ENCODE measurements at places on chromosomes 3 and 15. TPM values are rescaled to one million over a fixed set of nuclear protein-coding genes. Genes with fewer than 3 reads are reported as not detected.

BSN gene
- total RNA-seq: 1.8 TPM

- H3K4me3 ChIP-seq: no peak overlapping the region
- DNase-seq: no peak
- no peaks in the 10 kb centered on the region for H3K36me3 ChIP-seq
- no peaks in the 10 kb centered on the region for H3K27me3 ChIP-seq
Measured at GRCh38 chr3:150764967-150765366, 2.0 kb upstream of the SIAH2 start.

DNA sequence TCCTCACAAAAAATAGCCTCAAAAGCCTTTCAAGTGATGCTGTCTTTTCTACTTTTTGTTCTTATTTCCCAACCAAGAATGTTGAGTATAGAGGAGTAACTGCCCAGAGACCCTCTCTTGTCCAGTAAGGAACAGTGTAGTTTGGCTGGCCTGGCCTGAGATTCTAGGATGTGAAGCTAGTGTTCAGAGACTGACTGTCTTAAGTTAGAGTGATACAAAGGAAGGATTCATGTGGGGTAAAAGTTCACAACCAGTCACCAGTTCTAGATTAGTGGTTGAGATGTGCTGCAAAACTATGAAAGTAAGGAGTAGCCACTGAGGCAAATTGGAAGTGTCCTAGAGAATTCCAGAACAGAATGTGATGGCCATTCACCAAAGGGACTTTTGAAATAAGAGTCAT, 49.1 kb downstream of the RSRC1 start:
- no peak overlapping the region for H3K27ac ChIP-seq
- DNase-seq: no peak
- no peaks in the 10 kb centered on the region for H3K4me1 ChIP-seq
- H3K27me3 ChIP-seq: no peaks in the 10 kb centered on the region
- H3K4me3 ChIP-seq: no peak overlapping the region
- no peaks in the 10 kb centered on the region for H3K36me3 ChIP-seq

PCSK6 gene
- 28.6 TPM for total RNA-seq

CLEC3B gene
- total RNA-seq: 34.1 TPM

DNA sequence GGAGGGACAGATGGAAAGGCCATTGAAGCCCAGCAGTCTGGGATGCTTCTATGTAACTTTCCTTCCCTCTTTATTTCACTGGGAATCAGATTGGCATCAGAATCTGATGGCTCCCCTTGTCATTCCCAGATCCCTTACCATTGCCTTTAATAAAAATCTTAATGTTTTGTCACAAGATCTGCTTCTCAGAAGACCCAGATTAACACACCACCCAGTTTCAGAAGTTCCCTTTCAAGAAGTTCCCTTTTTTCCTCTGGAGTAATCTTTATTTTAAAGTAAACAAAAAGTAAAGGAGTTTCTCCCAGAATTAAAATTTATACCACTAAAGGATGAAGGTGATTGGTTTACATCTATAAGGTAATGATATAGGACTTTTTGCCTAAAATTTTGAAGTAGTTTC, 76.4 kb downstream of the UBR1 start:
- H3K27me3 ChIP-seq: no peaks in the 10 kb centered on the region
- no peaks in the 10 kb centered on the region for H3K4me1 ChIP-seq
- no peak for DNase-seq
- no peak overlapping the region for H3K27ac ChIP-seq
- H3K36me3 ChIP-seq: peaks cover 20% of the 10 kb centered on the region

PDIA5 gene
- total RNA-seq: 50.7 TPM

- H3K36me3 ChIP-seq: no peaks in the 10 kb centered on the region
- H3K27ac ChIP-seq: no peak overlapping the region
- no peaks in the 10 kb centered on the region for H3K4me1 ChIP-seq
- H3K27me3 ChIP-seq: no peaks in the 10 kb centered on the region
Measured at GRCh38 chr3:168327856-168328255, 232.1 kb upstream of the GOLIM4 start.

DNA sequence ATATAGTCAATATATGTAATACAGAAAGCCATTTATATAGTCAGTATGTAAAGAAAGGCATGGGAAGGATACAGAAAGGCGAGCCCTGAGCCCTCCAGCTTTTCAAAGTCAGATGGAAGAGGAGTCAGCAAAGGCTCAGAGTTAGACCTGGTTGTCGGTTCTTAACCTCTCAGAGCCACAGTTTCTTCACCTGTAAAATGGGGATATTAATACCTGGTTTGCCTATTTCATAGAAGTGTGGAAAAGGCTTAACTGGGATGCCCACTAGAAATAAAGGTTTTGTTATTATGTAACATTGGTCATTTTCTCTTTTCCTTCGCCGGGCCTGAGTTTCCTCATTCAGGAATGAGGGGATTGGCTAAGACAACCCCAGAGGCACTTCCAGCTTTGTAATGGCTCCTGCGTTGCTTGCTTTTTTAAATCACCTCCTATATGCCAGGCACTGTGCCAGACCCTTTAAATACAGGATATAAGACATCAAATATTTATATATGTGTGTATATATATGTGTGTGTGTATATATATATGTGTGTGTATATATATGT, 2.4 kb downstream of the CRELD1 start:
- H3K27me3 ChIP-seq: no peaks in the 10 kb centered on the region
- no peak for DNase-seq
- no peak overlapping the region for H3K27ac ChIP-seq
- H3K36me3 ChIP-seq: peaks cover 24% of the 10 kb centered on the region

KBTBD8 gene
- 1.2 TPM for total RNA-seq

DUOXA2 gene
- 11.8 TPM for total RNA-seq

DNA sequence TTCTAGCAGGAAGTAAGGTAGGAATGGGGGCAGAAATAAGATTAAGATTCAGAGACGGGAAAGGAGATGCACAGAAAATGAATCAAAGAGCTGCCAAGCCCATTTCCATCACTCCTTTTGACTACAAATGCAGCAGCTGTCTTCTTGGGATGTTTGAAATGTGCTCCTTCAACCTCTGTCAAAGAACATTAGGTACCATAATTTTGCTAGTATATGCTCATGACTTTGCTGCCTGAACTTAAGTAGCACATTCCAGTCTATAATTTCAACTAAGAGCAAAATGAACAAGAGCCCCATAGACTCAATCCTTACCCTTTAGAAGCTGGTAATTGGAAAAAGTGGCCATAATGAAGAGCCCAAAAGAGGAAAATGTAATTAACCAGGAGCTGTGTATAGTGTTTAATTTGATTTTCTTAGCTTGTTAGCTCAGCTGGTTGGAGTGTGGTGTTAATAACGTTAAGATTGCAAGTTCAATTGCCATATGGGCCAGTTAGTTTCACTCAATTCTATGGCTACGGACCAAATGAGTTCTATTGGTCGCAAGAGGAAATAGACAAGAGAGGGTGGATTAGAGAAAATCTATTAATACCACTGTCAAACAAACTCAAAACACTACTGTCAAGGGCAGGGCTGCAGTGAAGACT, 349.9 kb downstream of the ZBBX start:
- no peaks in the 10 kb centered on the region for H3K27me3 ChIP-seq
- no peaks in the 10 kb centered on the region for H3K4me1 ChIP-seq
- no peak overlapping the region for H3K27ac ChIP-seq
- no peak for DNase-seq
- H3K4me3 ChIP-seq: no peak overlapping the region
- no peaks in the 10 kb centered on the region for H3K36me3 ChIP-seq

DNA sequence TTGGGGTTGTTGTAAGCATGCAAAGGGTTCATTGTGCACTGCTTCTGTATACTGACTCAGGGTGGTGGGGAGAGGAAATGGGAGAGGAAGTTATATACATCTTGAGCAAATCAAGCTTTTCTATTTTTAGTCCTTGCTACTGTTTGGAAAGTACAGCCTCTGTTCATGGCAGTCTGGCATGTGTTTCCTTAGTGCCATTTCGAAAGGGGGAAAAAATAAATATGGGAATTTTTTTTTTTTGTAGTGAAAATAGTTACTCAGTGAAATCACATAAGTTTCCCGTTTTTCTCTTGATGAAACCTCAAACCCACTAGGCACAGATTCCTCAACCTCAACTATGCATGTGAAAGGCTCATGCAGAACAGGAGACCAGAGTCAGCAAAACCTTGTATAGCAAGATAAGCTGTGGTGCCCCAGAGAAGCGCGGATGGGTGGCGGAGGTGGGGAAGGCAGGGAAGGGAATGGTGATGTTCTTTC, 353.3 kb downstream of the LPP start:
- no peaks in the 10 kb centered on the region for H3K36me3 ChIP-seq
- H3K27me3 ChIP-seq: no peaks in the 10 kb centered on the region
- DNase-seq: no peak
- H3K27ac ChIP-seq: no peak overlapping the region
- H3K4me1 ChIP-seq: no peaks in the 10 kb centered on the region

GPR176 gene
- total RNA-seq: 15.0 TPM

GRCh38 chr3:71616571-71617021, 33.1 kb upstream of the FOXP1 start:
- no peak overlapping the region for H3K27ac ChIP-seq
- H3K36me3 ChIP-seq: no peaks in the 10 kb centered on the region

FNDC3B gene
- 159 TPM for total RNA-seq

DNA sequence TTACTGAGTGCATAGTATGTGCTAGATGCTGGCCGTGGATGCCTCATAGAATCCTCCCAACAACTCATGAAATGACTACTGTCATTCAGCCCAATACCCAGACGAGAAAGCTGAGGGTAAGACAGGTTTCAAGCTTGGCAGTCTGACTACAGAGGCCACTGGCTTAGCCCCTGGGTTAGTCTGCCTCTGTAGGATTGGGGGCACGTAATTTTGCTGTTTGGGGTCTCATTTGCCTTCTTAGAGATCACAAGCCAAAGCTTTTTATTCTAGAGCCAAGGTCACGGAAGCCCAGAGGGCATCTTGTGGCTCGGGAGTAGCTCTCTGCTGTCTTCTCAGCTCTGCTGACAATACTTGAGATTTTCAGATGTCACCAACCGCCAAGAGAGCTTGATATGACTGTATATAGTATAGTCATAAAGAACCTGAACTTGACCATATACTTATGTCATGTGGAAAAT, 1.0 kb upstream of the CCR5 start:
- no peaks in the 10 kb centered on the region for H3K4me1 ChIP-seq
- no peak overlapping the region for H3K4me3 ChIP-seq
- no peak for DNase-seq
- H3K27ac ChIP-seq: no peak overlapping the region

GRCh38 chr3:13535526-13535875, 13.4 kb upstream of the FBLN2 start:
- no peak for DNase-seq
- H3K4me1 ChIP-seq: no peaks in the 10 kb centered on the region
- no peak overlapping the region for H3K4me3 ChIP-seq

DNA sequence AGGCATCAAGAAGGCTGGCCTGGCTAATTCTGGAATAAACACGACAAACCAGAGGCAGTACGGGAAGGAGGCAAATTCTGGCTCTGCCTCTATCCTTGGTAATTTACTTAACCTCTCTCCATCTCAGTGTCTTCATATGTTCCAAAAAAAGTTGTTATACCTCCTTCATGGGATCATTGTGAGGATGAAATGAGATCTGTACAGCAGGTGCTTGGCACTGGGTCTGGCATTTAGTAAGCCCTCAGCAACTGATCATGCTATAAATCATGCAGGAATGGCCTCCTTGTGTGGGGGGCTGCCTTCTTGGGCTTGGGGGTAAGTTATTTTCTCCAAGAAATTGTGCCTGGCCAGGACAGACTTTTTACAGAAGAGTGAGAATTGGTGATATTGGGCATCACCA, 38.3 kb upstream of the TRA2B start:
- no peak overlapping the region for H3K4me3 ChIP-seq
- no peaks in the 10 kb centered on the region for H3K4me1 ChIP-seq
- no peak for DNase-seq
- no peak overlapping the region for H3K27ac ChIP-seq
- H3K27me3 ChIP-seq: no peaks in the 10 kb centered on the region
- H3K36me3 ChIP-seq: peaks cover 14% of the 10 kb centered on the region

DNA sequence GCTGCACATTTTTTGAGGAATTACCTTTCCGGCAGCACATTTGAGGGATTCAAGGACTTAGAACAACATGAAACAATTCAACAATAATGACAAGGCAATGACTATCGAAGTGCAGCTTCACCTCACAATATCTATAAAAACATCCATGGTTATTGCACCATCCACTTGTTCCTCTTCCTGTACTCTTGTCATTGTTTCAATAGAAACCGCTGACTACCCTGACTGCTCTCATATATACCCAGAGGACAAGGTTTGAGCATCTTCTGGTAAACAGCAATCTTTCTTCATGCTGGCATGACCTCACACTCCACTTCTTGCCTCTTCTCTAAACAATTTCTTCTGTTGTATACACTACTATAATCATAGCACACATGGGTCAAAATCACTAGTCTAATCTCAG, 864.9 kb downstream of the FHIT start:
- no peak overlapping the region for H3K27ac ChIP-seq
- H3K27me3 ChIP-seq: no peaks in the 10 kb centered on the region
- no peaks in the 10 kb centered on the region for H3K4me1 ChIP-seq
- no peak overlapping the region for H3K4me3 ChIP-seq
- DNase-seq: no peak
